ENCODE measurements at places on chromosomes 3 and 15.

- H3K27me3 ChIP-seq = peaks cover 28% of the 10 kb centered on the region
- H3K36me3 ChIP-seq = no peaks in the 10 kb centered on the region
- no peak for DNase-seq
- no peaks in the 10 kb centered on the region for H3K4me1 ChIP-seq
- H3K4me3 ChIP-seq = no peak overlapping the region
- H3K27ac ChIP-seq = no peak overlapping the region
Observed at GRCh38 chr15:70955151-70955550, 62.5 kb downstream of the LRRC49 start.

GRCh38 chr15:70741677-70742293 lies 21.6 kb downstream of the UACA start:
- no peak overlapping the region for H3K4me3 ChIP-seq
- no peaks in the 10 kb centered on the region for H3K4me1 ChIP-seq
- peaks cover 5% of the 10 kb centered on the region for H3K27me3 ChIP-seq
- no peaks in the 10 kb centered on the region for H3K36me3 ChIP-seq
- no peak overlapping the region for H3K27ac ChIP-seq
- DNase-seq = no peak

- no peak overlapping the region for H3K4me3 ChIP-seq
- DNase-seq = no peak
- H3K36me3 ChIP-seq = no peaks in the 10 kb centered on the region
- H3K4me1 ChIP-seq = no peaks in the 10 kb centered on the region
- no peak overlapping the region for H3K27ac ChIP-seq
- peaks cover 9% of the 10 kb centered on the region for H3K27me3 ChIP-seq
Observed at GRCh38 chr3:102346897-102347296, 87.9 kb upstream of the ZPLD1 start.

- no peak overlapping the region for H3K4me3 ChIP-seq
- H3K27me3 ChIP-seq = peaks cover 3% of the 10 kb centered on the region
- H3K36me3 ChIP-seq = no peaks in the 10 kb centered on the region
- peaks cover 6% of the 10 kb centered on the region for H3K4me1 ChIP-seq
- no peak overlapping the region for H3K27ac ChIP-seq
- DNase-seq = no peak
Observed at GRCh38 chr3:179297971-179298725, 24.7 kb upstream of the ZNF639 start.

- no peak for DNase-seq
- no peak overlapping the region for H3K4me3 ChIP-seq
- peaks cover 37% of the 10 kb centered on the region for H3K4me1 ChIP-seq
- no peaks in the 10 kb centered on the region for H3K36me3 ChIP-seq
- H3K27ac ChIP-seq = no peak overlapping the region
- no peaks in the 10 kb centered on the region for H3K27me3 ChIP-seq
Observed at GRCh38 chr3:138817695-138818094, 17.0 kb downstream of the PIK3CB start.

GRCh38 chr15:38564557-38565286 lies at the start of gene RASGRP1:
TSS of gene RASGRP1 (minus strand) at chr15:38564814. CDS start at chr15:38564628, 186 bp downstream.
- no peaks in the 10 kb centered on the region for H3K27me3 ChIP-seq
- peak within 1 kb of the TSS; percentile 99 for H3K27ac ChIP-seq
- peak; percentile 91 for DNase-seq
- peaks cover 49% of the 10 kb centered on the region for H3K4me1 ChIP-seq
- peaks cover 46% of the 10 kb centered on the region for H3K36me3 ChIP-seq

DNA sequence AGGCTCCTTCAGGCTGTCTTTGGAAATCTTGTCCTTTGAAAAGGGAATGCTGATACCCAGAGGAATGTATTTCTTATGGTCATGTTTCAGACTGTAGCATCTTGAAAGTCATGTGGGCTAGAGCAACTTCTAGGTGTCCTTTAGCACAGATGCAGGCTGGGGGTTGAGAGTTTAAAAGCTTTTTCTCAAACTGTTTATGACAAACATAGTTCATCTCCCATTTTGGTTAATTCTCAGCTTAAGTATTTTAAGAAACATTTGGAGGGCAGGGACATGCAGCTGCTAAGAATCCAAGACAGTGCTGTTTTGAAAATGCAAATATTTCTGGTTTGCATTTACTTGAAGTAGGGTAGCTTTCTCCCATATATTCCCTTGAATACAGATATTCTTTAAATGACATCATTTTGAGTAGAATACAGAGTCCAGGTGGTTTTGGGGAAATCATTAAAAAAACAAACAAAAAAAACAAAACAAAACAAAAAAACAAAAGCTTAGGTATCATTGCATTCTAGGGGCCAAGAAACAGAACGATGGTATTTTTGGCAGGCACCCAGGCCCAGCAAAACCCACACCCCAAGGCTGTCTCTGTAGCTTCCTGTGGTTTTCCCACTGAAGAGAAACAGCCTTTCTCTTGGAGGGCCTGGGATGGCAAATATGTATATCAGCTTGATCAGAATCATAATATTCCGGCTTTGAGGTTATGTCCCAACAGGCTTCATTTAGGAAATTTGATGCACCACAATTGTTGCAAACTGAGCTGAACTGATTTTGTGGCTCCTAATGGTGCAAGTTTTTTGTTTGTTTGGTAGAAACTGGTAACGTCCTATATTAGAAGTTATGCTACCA lies 120.0 kb downstream of the ATG7 start:
- H3K27ac ChIP-seq = no peak overlapping the region
- H3K27me3 ChIP-seq = no peaks in the 10 kb centered on the region
- DNase-seq = no peak
- H3K4me1 ChIP-seq = peaks cover 30% of the 10 kb centered on the region
- no peak overlapping the region for H3K4me3 ChIP-seq
- peaks cover 10% of the 10 kb centered on the region for H3K36me3 ChIP-seq

GRCh38 chr3:191592105-191592504 lies 131.1 kb downstream of the PYDC2 start:
- DNase-seq = no peak
- no peak overlapping the region for H3K4me3 ChIP-seq
- no peaks in the 10 kb centered on the region for H3K4me1 ChIP-seq
- H3K27me3 ChIP-seq = no peaks in the 10 kb centered on the region
- H3K36me3 ChIP-seq = no peaks in the 10 kb centered on the region

DNA sequence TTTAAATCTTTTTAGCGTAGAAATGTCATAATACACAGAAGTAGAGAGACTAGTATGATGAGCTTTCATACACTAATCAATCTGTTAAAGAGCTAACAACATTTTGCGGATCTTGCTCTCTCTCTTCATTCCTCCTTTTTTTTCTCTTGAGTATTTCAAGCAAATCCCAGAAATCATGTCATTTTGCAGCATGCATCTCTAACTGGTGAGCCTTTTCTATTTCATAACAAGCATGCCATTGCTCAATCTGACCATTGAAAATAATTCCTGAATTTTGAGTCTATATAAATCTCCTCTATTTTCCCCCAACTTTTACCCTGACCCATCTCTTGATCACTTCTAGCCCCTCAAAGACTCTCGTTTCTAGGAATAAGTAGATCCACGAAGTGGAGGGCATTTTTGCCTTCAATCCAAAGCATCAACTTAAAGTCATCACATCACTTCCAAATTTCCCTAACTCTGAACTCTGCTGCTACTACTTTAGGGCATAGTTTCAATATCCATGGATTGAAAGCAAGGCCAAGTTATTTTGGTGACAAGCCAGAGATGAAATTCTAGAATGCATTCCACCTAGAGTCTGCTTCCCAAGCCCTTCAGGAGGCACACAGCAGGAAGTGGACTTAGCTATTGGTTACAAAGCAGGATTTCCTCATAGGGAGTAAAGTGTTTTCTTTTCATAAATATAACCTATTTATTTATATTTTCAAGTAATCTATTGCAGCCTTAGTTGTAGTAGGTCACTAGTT lies 253.5 kb upstream of the ZPLD1 start:
- H3K36me3 ChIP-seq = no peaks in the 10 kb centered on the region
- no peak for DNase-seq
- no peak overlapping the region for H3K27ac ChIP-seq
- no peaks in the 10 kb centered on the region for H3K27me3 ChIP-seq

DNA sequence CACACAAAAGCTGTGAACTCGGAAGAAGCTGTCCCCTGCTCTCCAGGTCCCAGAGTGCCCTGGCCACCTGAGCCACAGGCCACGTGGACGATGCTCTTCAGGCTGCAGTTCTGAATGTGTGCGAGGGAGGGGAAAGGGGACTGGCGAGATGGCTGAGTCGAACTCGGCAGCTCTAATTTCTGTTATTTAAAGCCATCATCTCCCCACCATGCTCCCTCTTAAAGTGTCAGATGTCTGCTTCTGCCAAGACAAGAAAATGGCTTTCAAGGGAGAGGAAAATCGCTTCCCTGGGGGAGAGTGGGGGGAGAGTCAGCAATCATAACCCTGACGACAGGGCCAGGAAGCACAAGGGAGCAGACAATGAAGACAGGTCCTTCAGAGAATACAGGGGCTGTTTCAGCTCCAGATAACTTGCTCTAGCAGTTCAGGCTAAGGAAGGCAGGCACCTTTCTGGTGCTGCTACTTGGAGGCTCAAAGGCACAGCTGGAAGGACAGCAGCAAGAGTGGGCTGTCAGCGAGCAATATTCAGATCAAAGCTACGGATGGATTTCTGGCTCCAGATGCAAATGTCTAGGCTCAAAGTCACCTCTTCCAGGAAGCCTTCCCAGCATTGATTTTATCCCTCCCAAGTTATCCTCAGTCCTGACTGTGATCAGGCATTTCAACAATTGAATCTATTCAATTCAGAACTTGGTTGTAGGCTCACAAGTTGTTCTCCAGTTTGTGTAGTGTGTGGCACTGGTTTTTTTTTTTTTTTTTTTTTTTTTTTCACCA lies 15.5 kb upstream of the CCDC33 start:
- no peaks in the 10 kb centered on the region for H3K36me3 ChIP-seq
- DNase-seq = no peak
- no peak overlapping the region for H3K27ac ChIP-seq
- peaks cover 24% of the 10 kb centered on the region for H3K27me3 ChIP-seq

GRCh38 chr15:72155003-72155621 lies 36.9 kb downstream of the SENP8 start:
- H3K27ac ChIP-seq = no peak overlapping the region
- peaks cover 6% of the 10 kb centered on the region for H3K4me1 ChIP-seq
- H3K27me3 ChIP-seq = no peaks in the 10 kb centered on the region
- H3K4me3 ChIP-seq = no peak overlapping the region

DNA sequence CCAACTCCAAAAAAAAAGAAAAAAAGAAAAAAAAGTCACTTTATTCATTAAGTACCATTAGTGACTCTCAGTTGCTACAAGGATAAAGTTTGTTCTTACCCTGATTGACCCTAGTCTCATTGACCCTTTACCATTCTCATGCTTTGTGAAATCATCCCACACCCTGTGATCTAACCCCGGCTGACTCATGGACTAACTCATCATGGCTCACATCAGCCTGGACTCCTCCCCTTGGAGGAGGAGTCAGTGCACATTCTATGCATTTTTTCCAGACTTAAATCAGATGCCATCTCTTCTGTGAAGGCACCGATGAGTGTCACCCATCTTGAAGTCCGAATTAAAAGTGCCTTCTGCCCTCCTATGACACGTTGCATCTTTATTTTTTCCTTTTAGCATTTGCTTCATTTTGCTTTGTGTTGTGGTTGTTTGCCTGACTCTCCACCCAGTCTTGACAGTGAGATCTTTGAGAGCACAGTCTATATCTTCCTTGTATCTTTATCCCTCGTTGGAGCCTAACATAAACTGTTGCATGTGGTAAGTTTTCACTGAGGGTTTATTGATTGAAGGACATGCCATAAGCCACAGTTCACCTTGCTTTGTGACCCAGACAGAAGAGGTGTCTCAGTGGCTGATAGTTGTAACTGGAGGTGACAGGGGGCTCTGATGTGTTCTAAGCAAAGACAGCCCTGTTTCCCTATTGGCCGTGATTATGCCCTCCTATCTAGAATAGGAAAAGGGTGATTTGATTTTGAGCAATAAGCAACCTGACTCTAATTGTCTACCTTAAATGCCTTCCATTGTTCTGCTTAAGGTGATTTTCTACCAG lies 72.1 kb downstream of the IL1RAP start:
- H3K4me3 ChIP-seq = peak overlapping the region; percentile 64
- peak; percentile 83 for DNase-seq
- peaks cover 27% of the 10 kb centered on the region for H3K4me1 ChIP-seq
- peaks cover 8% of the 10 kb centered on the region for H3K36me3 ChIP-seq
- H3K27ac ChIP-seq = peak overlapping the region; percentile 95

GRCh38 chr3:63279005-63279841 lies 1.1 kb downstream of the SYNPR start:
- H3K36me3 ChIP-seq = no peaks in the 10 kb centered on the region
- peaks cover 20% of the 10 kb centered on the region for H3K27me3 ChIP-seq
- H3K4me1 ChIP-seq = no peaks in the 10 kb centered on the region
- no peak for DNase-seq
- H3K27ac ChIP-seq = no peak overlapping the region
- no peak overlapping the region for H3K4me3 ChIP-seq

GRCh38 chr3:158381262-158381868 lies 189.6 kb upstream of the MLF1 start:
- DNase-seq = no peak
- H3K27me3 ChIP-seq = no peaks in the 10 kb centered on the region
- H3K4me3 ChIP-seq = no peak overlapping the region
- H3K36me3 ChIP-seq = peaks cover 4% of the 10 kb centered on the region

GRCh38 chr3:54853573-54854404 lies 74.1 kb downstream of the LRTM1 start:
- H3K36me3 ChIP-seq = no peaks in the 10 kb centered on the region
- H3K4me3 ChIP-seq = no peak overlapping the region
- H3K4me1 ChIP-seq = no peaks in the 10 kb centered on the region
- no peak overlapping the region for H3K27ac ChIP-seq
- H3K27me3 ChIP-seq = peaks cover 10% of the 10 kb centered on the region

GRCh38 chr3:72976281-72976741 lies 20.3 kb upstream of the PPP4R2 start:
- H3K4me1 ChIP-seq = peaks cover 30% of the 10 kb centered on the region
- peaks cover 2% of the 10 kb centered on the region for H3K27me3 ChIP-seq
- no peaks in the 10 kb centered on the region for H3K36me3 ChIP-seq
- no peak for DNase-seq
- H3K4me3 ChIP-seq = no peak overlapping the region
- no peak overlapping the region for H3K27ac ChIP-seq

DNA sequence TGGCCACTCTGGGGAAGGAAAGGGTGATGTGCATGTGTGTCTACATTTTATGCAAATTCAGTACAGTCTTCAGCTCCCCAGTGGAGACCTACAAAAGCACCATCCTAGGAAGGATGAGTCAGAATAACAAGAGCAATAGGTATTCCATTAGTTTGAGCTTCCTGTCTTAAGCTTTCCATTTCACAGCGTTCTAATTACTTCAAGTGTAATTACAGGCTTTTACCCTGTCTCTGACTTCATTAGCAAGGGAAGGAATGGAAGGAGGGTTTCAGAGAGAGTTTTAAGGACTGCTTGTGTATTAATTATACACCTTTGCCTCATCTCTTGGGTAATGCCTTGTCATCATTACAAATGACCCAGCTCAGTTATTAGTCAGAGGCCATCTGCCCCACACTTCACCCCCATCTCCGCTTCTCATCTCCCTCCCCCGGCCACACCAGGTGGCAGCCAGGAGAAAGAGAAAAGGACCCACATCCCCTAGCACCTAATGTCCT lies 202.8 kb upstream of the MRPL3 start:
- no peak overlapping the region for H3K27ac ChIP-seq
- no peak overlapping the region for H3K4me3 ChIP-seq
- H3K27me3 ChIP-seq = peaks cover 16% of the 10 kb centered on the region
- no peaks in the 10 kb centered on the region for H3K4me1 ChIP-seq

All from activated CD4-positive, alpha-beta memory T cell treated with anti-CD3 and anti-CD28 coated beads for 36 hours (primary cell).